Colonic mucosa (tissue), 4 donors: ENCODE measurements at places on chromosomes 16 and 17.

GRCh38 chr16:24541233-24541933, 2.0 kb downstream of the RBBP6 start:
- no peak for DNase-seq

DNA sequence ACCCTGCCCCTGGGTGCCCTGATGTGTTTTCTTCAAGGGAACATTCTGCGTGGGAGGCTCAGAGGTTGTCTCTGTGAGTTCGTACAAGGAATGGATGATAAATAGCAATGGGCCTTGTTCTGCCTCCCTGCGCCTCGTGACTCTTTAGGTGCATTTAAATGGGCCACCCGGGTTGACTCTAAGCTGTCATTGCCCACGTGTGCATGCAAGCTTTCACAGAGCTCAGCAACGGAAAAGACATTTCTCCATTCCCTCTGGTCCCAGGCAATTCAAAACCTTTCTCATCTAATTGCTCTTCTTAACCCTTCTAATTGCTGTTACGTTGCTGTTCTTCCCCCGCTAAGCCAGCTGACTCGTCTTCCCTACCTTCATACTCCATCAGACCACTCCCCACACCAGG, 71.5 kb upstream of the SDK2 start:
- DNase-seq: no peak

DNA sequence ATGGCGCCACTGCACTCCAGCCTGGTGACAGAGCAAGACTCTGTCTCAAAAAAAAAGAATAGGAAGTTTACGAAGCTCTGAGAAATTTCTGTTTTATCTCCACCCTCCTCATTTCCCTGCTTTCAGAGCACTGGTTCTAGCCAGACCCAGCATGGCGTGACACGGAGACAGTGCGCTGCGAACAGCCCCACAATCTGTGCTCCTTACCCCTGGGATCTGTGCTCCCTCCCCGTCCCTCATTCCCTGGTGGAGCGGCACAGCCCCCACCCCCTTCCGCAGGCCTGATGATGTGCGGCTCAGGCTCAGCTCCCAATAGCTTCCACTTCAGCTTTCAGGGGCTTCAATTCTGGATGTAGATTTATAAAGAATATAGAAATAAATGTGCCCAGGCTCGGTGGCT, 56.1 kb upstream of the ENDOV start:
- DNase-seq: no peak

DNA sequence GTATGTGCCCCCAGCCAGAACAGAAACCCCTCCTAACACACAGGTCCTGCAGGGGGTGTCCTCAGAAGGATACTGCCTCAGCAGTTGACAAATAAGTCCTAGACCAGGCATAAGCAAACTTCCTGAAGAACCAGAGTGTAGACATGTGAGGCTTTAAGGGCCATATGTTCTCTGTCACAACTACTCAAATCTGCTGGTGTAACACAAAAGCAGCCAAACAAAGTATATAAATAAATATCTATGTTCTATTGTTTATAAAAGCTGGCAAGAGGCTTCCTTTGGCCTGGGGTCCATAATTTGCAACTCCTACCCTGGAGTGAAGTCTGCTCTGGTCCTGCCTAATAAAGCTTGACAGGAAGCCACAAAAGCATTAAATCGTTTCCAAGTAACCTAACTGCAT, 9.9 kb downstream of the FAM83G start:
- no peak for DNase-seq

- DNase-seq: peak; percentile 74
These were observed 13.8 kb upstream of the BCAR1 start for GRCh38 chr16:75264999-75265910.

- DNase-seq: no peak
These were observed 92.0 kb downstream of the ABCA8 start for GRCh38 chr17:68863091-68863652.

DNA sequence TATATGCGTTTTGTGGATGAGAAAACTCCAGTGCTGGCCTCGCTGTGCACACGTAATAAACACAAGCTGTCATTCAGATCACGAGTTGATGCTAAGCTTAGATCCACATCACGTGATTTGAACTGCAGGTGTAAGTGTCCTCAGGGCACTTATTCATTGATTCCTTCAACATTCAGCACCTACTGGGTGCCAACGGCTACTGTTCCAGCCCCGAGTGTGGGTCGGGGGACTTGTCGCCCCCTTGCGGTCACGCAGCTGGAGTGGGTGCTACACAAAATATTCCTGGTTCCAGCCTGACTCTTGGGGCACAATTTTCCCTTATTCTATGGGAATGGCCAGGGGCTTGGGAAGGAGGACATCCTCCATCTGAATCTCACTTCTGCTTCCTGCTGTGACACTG, 29.9 kb upstream of the GINS2 start:
- DNase-seq: peak; percentile 40

- DNase-seq: no peak
These were observed 315.6 kb downstream of the SEC14L1 start for GRCh38 chr17:77456271-77456950.

GRCh38 chr16:47426806-47427205, 34.1 kb downstream of the ITFG1 start:
- DNase-seq: no peak

DNA sequence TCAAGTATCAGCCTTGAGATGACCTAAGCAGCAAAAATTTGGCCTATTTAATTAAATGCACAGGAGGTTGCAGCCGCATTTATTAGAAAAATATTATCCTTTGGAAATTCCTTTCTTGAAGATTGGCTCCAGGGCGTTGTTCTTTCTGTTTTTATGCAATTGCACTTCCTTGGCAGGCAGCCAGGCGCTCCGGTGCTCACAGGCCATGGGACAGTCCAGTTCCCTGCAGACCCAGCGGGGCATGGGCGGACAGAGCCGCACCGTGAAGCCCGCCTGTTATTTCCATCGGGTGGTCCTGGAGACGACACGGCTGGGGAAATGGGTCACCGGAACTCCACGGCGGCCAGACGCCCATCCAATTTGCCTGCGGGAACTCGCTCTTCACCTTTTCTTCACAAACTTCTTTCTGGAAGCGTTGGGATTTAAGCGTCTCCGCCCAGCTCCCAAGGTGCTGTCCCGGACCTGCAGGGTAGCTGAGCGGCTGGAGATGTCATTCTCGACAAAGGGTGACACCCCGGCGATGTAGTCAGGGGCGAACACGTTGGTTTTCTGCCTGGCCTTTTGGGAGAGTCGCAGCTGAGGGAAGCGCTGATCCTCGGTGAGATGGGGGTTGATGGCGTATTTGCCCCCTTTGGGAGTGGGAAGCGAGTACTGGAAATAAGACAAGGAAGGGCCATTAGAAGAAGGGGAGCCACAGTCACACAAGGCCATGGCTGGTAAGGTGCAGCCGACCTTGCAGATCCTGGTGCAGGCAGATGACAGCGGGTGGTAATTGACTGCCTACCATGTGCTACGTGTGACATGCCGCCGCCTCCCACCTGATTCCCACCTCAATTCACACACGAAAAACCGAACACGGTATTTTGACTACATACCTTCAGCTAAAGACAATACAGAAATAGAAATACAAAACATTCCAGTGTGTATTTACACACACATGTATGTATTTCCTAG, 12.5 kb downstream of the NOB1 start:
- DNase-seq: peak; percentile 95

DNA sequence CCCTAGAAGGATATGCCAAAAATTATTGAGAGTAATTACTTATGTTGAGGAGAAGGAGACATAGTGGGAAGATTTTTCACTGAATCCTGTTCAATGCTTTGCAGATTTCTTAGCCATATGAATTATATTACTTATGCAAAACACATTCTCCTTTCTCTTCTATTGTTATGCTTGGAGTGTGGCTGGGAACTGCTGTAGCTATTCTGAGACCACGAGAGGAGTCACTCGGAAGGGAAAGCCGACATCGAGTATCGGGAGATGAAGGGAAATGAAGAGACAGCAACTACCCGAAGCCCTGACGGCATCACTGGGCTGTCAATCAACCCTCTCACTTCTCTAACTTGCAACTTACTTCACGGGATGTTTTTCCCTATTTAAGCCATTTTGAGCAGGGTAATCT, 39.6 kb downstream of the STX8 start:
- DNase-seq: no peak

DNA sequence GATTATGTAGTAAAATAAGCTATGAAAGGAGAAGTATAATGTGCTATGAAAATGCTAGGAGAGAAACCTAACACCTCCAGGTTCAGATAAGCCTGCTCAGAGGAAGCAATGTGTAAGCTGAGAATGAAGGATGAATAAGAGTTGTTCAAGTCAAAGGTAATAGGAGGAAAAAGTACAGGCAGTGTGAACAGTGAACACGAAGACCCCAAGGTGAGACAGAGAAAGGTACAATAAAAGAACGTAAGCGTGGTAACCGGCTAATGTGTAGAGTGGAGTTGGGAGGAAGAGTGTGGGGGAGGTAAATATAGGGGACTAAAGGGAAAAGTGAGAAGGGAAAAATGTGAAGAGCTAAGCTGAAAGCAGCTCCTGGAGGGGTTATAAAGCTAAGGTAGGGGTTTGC, 74.2 kb downstream of the TTC19 start:
- no peak for DNase-seq

DNA sequence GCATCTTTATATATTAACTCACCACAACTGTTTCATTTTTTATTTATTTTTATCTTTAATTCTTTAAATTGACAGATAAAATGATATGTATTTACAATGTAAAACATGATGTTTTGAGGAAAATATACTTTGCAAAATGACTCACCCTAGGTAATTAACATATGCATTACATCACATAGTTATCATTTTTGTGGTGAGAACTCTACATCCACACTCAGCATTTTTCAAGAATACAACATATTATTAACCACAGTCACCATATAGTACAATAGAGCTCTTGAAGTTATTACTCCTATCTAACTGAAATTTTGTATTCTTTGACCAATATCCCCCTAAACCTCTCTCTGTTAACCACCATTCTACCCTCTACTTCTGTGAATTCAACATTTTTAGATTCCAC, 194.7 kb upstream of the KIF2B start:
- DNase-seq: no peak

- DNase-seq: no peak
These were observed 47.6 kb upstream of the AKAP1 start for GRCh38 chr17:57037411-57037810.

GRCh38 chr17:60174035-60174434, 24.3 kb downstream of the CA4 start:
- DNase-seq: no peak

- no peak for DNase-seq
These were observed 3.5 kb downstream of the CTRB1 start for GRCh38 chr16:75222271-75222783.

- DNase-seq: no peak
These were observed 31.3 kb downstream of the TVP23A start for GRCh38 chr16:10787304-10787703.

DNA sequence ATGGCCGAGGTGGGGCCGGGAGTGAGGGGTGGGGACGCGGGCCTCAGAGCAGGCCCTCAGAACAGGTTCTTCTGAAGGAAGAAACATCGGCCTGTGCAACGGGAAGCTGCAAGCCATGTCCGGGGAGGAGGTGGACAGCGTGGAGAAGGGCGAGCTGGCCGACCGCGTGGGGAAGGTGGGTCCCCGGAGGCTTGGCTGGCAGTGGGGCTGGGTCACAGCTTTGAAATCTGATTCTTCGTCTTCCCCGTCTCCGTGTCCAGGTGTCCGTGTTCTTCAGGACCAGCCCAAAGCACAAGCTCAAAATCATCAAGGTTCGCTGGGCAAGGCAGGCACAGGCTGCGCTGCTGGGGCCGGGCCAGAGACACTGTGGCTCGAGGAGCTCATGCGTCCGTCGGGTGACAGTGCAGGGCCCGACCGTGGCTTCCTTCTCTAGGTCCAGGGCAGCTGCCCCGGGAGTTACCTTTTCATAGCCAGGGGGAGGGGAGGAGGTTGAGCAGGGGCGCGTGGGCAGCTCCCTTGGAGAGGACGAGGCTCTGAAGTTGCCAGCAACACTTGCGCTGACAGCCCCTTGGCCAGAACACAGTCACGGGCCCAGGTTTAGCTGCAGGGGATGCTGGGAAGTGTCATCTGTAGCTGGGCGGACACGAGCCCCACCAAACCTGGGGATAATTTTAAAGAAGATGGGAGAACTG, 51.3 kb downstream of the MEAK7 start:
- no peak for DNase-seq

DNA sequence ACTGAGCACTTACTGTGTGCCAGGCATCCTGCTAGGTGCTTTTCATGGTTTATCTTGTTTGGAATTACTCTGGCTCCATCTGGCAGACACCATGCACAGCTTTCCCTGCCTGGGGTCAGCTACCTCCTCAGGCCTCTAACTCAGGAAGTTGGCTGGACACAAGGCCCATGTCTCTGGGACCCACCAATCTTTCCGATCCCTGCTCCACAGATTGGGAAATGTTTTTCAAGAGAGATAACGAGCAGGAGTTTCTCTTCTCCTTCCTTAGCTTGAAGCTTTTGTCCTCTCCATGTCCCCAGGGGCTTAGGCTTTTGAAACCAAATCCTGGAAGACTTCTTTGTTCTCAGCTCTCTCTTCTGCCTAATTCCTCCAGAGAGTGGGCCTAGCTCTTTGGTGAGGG, 11.5 kb upstream of the ELAC2 start:
- no peak for DNase-seq

- no peak for DNase-seq
These were observed 48.9 kb upstream of the MRPS23 start for GRCh38 chr17:57898487-57899311.

GRCh38 chr16:17835118-17835876, 364.5 kb upstream of the XYLT1 start:
- no peak for DNase-seq

GRCh38 chr16:87129771-87130170, 187.4 kb downstream of the C16orf95 start:
- no peak for DNase-seq

DNA sequence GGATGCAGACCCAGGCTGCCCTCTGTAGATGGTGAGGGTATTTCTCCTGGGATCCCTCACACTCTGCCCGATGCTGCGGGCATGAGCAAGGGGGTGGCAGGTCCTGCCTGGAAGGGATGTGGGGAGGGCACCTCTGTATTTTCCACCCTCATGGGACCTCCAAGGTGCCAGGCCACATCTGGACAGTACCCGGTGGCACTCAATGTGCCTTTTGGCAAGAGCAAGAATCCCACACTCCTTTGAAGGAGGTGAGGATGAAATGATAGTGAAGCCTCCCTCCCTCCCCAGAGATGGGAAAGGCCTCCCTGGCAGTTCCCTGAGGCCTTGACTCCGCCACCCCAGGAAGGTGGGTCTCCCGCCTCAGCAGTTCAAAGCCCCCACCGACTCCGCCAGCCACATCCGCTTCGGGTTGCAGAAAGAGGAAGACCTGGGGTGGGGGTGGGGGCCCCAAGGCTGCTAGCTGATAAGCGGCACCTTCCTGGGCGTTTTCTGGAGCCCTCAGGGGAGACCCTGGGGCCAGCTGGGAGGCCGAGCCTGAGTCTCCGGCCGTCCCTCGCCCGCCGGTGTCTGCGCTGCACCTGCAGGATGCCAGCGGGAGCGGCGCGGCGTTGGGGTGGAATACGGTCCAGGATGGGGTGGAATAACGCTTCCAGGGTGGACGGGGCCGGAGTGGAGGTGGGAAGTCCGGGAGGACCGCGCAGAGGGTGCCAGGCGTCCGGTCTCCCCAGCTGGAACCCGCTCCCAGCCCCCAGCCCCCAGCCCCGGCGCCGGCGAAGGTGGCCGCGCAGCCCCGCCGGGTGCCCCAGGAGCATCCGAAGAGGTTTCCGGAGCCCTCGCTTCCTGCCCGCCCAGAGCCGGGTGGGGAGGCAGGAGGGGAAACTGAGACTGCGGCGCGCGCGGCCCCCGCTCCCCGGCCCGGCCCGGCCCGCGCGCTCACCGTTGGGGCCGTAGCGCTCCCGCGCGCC, 718 bp downstream of the ATP2A3 start:
- peak; percentile 64 for DNase-seq

GRCh38 chr16:46648656-46649055, 27.5 kb upstream of the SHCBP1 start:
- no peak for DNase-seq

- no peak for DNase-seq
These were observed 242.1 kb upstream of the TNRC6C start for GRCh38 chr17:77716289-77716926.
